ENCODE measurements at places on chromosomes 4 and X. TPM values are rescaled to one million over a fixed set of nuclear protein-coding genes. Genes with fewer than 3 reads are reported as not detected.

- H3K4me3 ChIP-seq, result peak overlapping the region; percentile 95
- no peak for DNase-seq
- no peaks in the 10 kb centered on the region for H3K27me3 ChIP-seq
- no peak overlapping the region for H3K27ac ChIP-seq
These were observed 3.5 kb downstream of the CCNI start for GRCh38 chr4:77072195-77072753.

DNA sequence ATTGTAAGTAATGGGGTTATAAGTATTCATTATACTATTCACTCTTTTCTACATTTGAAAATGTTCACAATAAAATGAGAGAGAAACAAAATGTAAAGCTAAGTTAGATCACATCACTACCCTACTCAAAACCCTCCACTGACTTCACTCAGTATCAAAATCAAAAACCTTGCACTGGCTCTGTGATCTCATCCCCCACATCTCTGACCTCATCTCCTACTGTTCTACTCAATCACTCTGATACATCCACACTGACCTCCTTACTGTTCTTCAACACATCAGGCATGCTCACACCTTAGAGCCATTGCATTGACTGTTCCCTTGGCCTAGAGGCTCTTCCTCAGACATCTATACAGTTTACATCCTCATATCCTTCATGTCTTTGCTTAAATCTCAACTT is 50.7 kb downstream of the THOC2 start:
- DNase-seq, result no peak
- H3K4me3 ChIP-seq, result no peak overlapping the region
- no peaks in the 10 kb centered on the region for H3K27me3 ChIP-seq
- no peak overlapping the region for H3K27ac ChIP-seq

GRCh38 chr4:78654807-78655206 is 103.2 kb downstream of the ANXA3 start:
- no peak overlapping the region for H3K27ac ChIP-seq
- H3K36me3 ChIP-seq, result no peaks in the 10 kb centered on the region
- H3K4me1 ChIP-seq, result peaks cover 33% of the 10 kb centered on the region

- H3K4me3 ChIP-seq, result no peak overlapping the region
- DNase-seq, result no peak
- peaks cover 10% of the 10 kb centered on the region for H3K4me1 ChIP-seq
- no peaks in the 10 kb centered on the region for H3K36me3 ChIP-seq
- H3K27me3 ChIP-seq, result no peaks in the 10 kb centered on the region
These were observed 106.4 kb downstream of the DHX15 start for GRCh38 chr4:24477919-24478318.

DNA sequence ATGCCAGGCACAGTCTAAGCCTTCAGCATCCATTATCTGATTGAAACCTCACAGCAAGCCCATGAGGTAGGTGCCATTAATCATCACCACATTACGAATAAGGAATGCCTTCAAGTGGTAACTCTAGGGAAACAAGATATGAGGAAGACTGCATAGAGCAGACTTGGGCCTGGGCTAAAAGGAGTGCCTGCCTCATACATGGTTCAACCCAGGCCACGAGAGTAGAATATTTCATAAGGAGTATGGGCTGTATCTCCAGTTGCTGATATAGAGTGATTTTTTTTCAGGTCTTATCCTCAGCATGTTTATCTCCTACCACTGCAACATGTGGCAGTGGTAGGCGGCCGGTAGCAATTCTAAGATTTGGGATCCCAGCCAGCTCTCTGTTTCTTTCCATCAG is 51.7 kb downstream of the ATP11C start:
- no peaks in the 10 kb centered on the region for H3K4me1 ChIP-seq
- H3K27ac ChIP-seq, result peak overlapping the region; percentile 36
- no peak overlapping the region for H3K4me3 ChIP-seq
- no peaks in the 10 kb centered on the region for H3K27me3 ChIP-seq

GRCh38 chr4:180281724-180282123 is 1961.5 kb upstream of the TENM3 start:
- H3K36me3 ChIP-seq, result no peaks in the 10 kb centered on the region
- no peak for DNase-seq
- no peaks in the 10 kb centered on the region for H3K27me3 ChIP-seq
- H3K27ac ChIP-seq, result no peak overlapping the region

GRCh38 chrX:130606425-130606824 is 204.6 kb downstream of the RBMX2 start:
- H3K27me3 ChIP-seq, result no peaks in the 10 kb centered on the region
- no peak overlapping the region for H3K27ac ChIP-seq
- no peak for DNase-seq
- no peak overlapping the region for H3K4me3 ChIP-seq

DNA sequence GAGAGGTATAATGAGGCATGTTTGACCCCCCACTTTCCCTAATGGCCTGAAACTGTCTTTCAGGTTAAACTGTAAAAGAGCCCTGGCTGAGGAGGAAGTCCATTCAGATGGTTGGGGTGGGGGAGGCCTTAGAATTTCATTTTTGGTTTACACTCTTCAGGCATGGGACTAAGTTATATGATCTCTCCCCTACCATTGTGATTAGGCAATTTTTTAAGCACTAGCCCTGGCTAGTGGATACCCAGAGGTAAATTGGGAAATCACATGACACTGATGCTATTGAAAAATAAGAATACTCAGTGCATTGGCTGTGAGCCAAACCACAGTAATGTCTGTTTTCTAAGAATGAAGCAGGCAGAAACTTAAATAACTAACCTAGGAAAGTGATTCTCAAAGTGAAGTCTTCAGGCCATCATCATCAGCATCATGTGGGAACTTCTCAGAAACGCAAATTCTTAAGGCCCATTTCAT is 149.7 kb downstream of the RRAGB start:
- no peaks in the 10 kb centered on the region for H3K4me1 ChIP-seq
- no peaks in the 10 kb centered on the region for H3K27me3 ChIP-seq
- H3K4me3 ChIP-seq, result no peak overlapping the region
- no peaks in the 10 kb centered on the region for H3K36me3 ChIP-seq
- no peak for DNase-seq
- H3K27ac ChIP-seq, result no peak overlapping the region

DNA sequence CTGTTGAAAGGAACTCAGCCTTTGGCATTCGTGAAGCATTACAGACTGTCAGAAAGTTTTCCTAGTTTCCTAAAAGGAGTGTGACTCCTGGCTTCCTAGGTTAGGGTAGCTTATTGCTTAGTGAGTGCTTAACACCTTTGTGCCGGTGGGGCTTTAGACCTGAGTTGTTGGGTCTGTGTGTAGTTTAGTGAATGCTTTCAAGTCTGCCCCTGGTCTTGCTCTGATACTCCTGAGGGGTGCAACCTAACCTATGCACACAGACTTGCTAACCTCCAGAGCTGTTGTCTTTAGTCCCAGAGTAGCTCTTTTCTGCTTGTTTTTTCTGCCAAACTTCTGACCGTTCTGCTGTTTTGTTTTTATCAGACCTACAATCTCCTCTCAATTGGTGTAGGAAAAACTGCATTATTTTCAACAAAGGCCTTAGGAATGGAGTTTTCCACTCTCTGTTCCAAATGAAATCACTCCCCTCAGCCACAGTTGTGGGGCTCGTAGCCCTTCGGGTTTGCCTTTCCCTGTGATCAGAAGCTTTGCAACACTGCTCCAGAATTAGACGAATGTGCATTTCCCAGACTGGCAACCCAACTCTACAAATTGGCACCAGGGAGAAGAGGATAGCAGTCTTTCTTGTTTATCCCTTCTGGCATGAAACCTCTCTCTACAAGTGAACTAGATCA is 1399.1 kb upstream of the PCDH7 start:
- H3K4me1 ChIP-seq, result no peaks in the 10 kb centered on the region
- no peak for DNase-seq
- no peak overlapping the region for H3K27ac ChIP-seq
- no peak overlapping the region for H3K4me3 ChIP-seq
- H3K36me3 ChIP-seq, result no peaks in the 10 kb centered on the region

- H3K27me3 ChIP-seq, result no peaks in the 10 kb centered on the region
- no peak for DNase-seq
- no peak overlapping the region for H3K4me3 ChIP-seq
- H3K36me3 ChIP-seq, result no peaks in the 10 kb centered on the region
- no peak overlapping the region for H3K27ac ChIP-seq
These were observed 4.4 kb upstream of the PRDX4 start for GRCh38 chrX:23662853-23663252.

GRCh38 chrX:57655065-57655464 is 25.0 kb downstream of the NLRP2B start:
- H3K36me3 ChIP-seq, result no peaks in the 10 kb centered on the region
- DNase-seq, result no peak
- H3K4me3 ChIP-seq, result no peak overlapping the region
- H3K27me3 ChIP-seq, result no peaks in the 10 kb centered on the region
- no peak overlapping the region for H3K27ac ChIP-seq

GRCh38 chrX:118726887-118727685 is at the start of gene IL13RA1:
TSS of gene IL13RA1 (plus strand) at chrX:118727606. CDS start at chrX:118727639, 33 bp downstream.
- no peaks in the 10 kb centered on the region for H3K27me3 ChIP-seq
- H3K36me3 ChIP-seq, result no peaks in the 10 kb centered on the region

GRCh38 chr4:3401436-3402171 is 40.2 kb upstream of the HGFAC start:
- no peak for DNase-seq
- H3K27ac ChIP-seq, result no peak overlapping the region
- H3K4me3 ChIP-seq, result no peak overlapping the region
- no peaks in the 10 kb centered on the region for H3K36me3 ChIP-seq
- H3K4me1 ChIP-seq, result peaks cover 8% of the 10 kb centered on the region
- H3K27me3 ChIP-seq, result no peaks in the 10 kb centered on the region

DNA sequence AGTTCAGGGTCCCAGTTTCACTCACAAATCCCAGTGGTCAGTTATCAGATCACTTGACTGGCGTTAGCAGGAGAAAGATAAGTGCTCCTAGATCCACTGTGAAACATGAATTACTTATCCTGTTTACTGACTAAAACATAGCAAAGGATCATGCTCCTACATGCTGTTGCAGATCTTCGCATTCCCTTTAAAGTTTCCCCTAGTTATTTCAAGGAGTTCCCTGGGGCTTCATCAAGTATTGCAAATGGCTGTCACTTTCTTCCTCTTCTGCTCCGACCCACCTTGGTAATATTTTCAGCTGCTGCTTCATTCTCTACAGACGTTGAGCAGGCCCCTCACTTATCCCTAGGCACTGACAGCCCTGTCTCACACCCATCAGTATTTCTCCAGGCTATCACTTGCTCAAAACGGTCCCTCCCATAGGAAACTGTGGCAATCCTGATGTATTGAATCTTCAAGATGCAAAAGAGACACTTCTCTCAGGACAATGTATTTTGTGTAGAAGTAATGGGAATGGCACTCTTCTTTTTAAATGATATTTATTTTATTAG is 466.0 kb downstream of the INPP4B start:
- H3K4me3 ChIP-seq, result no peak overlapping the region
- DNase-seq, result no peak
- no peaks in the 10 kb centered on the region for H3K36me3 ChIP-seq
- no peaks in the 10 kb centered on the region for H3K27me3 ChIP-seq
- H3K4me1 ChIP-seq, result peaks cover 22% of the 10 kb centered on the region
- H3K27ac ChIP-seq, result no peak overlapping the region

DNA sequence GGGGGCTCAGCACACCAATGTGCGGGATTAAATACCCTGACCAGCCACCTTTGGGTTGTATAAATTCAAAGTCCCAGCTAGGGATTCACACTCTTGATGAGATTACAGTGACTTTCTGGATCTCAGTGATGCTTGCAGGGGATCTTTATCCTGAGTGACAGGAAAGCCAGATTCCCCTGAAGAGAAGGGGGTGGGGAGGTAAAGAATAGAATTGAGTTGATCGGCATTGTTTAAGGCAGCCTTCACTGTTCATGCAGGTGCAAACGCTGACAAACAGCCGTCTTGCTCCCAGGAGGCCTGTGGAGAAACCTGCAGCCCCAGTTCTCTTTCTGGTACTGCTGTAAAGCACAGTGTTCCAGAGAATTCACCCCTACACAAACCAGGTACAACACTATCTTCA is 19.0 kb downstream of the CXXC4 start:
- H3K4me3 ChIP-seq, result no peak overlapping the region
- no peak overlapping the region for H3K27ac ChIP-seq
- no peaks in the 10 kb centered on the region for H3K27me3 ChIP-seq

DNA sequence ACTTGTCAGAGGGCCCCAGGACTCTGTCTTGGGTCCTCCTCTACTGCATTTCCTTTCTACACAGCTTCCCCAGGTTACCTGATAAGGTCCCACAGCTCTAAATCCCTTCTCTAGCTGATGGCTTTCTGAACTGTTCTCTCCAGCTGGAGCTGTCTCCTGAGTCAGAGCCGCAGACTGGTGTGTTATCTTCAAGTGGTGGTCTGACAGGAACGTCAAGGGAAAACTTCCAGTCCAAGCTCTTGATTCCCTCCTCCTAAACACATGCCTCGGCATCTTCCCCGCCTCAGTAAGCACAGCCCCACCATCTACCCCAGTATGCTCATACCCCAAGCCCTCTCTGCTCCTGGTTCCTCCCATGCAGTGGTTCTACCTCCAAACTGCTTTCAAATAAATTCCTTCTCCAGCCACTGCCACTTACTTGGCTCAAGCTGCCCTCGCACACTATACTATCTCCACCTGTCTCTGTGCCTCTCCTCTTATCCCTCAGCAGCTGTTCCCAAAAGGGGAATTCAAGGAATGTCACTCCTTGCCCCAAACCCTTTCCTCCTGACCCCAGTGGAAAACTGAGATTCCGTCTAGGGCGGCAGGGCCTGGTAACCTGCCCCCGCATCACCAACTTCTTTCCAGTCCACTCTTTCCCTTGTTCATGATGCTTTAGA is 17.2 kb upstream of the CENPU start:
- peaks cover 1% of the 10 kb centered on the region for H3K36me3 ChIP-seq
- peaks cover 26% of the 10 kb centered on the region for H3K4me1 ChIP-seq
- DNase-seq, result no peak
- H3K27ac ChIP-seq, result no peak overlapping the region
- H3K27me3 ChIP-seq, result no peaks in the 10 kb centered on the region
- H3K4me3 ChIP-seq, result no peak overlapping the region

- H3K4me1 ChIP-seq, result peaks cover 67% of the 10 kb centered on the region
- peak overlapping the region; percentile 93 for H3K27ac ChIP-seq
- H3K36me3 ChIP-seq, result peaks cover 4% of the 10 kb centered on the region
- H3K27me3 ChIP-seq, result no peaks in the 10 kb centered on the region
- DNase-seq, result no peak
These were observed 766 bp upstream of the DNAJB14 start for GRCh38 chr4:99947190-99947578.

DNA sequence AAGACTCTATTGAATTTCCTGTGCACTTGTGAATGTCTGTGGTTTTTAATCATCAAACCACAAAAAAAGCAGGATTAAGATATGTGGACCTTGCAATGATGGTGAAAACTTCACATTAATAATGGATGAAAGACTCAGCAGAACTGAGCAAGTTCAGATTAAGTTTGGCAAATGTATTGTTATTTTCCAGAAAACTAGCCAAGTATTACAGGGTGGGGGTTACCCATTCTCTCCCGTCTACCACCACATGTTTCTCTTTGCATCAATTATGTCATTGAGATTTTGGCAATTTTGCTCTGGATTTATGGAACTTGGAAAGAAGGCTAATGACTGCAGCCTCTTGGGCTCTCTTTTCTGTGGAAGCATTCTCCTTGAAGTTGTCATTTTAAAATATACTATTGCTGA is 577.1 kb downstream of the ANKRD50 start:
- no peak for DNase-seq
- H3K27ac ChIP-seq, result no peak overlapping the region
- no peaks in the 10 kb centered on the region for H3K27me3 ChIP-seq
- H3K36me3 ChIP-seq, result no peaks in the 10 kb centered on the region

- no peaks in the 10 kb centered on the region for H3K36me3 ChIP-seq
- no peaks in the 10 kb centered on the region for H3K4me1 ChIP-seq
These were observed 65.9 kb upstream of the HPF1 start for GRCh38 chr4:169823685-169824084.

The MAOB gene
- total RNA-seq, result 37.1 TPM

The GPM6B gene
- 57.2 TPM for total RNA-seq

The ERAS gene
- not detected for total RNA-seq

The TMEM35A gene
- total RNA-seq, result 9.9 TPM

The KCND1 gene
- total RNA-seq, result 1.0 TPM

The HPGDS gene
- 5.5 TPM for total RNA-seq

The MAGEC2 gene
- total RNA-seq, result not detected

The ZFP92 gene
- total RNA-seq, result 2.8 TPM

The ASB5 gene
- 33.5 TPM for total RNA-seq

The CLGN gene
- 2.8 TPM for total RNA-seq

The HAND2 gene
- total RNA-seq, result 165 TPM
